Amniotic stem cell (primary cell): ENCODE measurements at places on chromosomes 11 and 22.

- DNase-seq: no peak
These were observed 569 bp upstream of the YPEL1 start for GRCh38 chr22:21736084-21736642.

GRCh38 chr11:88849368-88849767 is 216.4 kb downstream of the GRM5 start:
- DNase-seq: peak; percentile 2

DNA sequence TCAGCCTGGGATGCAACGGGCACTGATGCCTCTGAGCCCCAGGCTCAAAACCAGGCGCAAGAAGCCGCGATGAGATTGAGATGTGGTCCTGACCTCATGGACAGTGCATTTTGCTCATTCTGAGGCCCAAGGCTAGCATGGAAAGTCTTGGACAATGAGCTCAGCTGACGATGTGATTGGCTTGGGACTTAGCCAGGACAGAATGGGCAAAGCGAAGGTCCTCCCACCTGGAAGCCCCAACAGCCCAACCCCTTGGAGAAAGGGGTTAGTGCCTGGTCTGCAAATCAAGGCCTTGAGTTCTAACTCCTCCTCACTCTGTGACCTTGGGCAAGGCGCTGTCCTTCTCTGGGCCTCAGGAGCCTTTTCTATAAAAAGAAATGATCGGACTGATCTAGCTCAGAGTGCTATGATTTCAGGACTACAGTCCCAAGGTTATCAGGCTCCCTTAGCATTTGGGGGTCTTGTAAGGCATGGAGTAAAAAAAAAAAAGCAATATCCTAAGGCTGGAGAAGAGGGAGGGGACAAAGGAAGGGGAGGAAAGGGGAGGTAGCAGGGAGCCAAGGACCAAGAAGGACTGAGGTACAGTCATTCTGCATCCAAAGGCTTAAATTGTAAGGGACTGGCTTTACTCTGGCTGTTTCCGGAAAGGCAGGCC is 2.7 kb downstream of the SLC43A3 start:
- DNase-seq: no peak

- DNase-seq: peak; percentile 59
These were observed 92.3 kb upstream of the TEAD1 start for GRCh38 chr11:12581923-12582322.

DNA sequence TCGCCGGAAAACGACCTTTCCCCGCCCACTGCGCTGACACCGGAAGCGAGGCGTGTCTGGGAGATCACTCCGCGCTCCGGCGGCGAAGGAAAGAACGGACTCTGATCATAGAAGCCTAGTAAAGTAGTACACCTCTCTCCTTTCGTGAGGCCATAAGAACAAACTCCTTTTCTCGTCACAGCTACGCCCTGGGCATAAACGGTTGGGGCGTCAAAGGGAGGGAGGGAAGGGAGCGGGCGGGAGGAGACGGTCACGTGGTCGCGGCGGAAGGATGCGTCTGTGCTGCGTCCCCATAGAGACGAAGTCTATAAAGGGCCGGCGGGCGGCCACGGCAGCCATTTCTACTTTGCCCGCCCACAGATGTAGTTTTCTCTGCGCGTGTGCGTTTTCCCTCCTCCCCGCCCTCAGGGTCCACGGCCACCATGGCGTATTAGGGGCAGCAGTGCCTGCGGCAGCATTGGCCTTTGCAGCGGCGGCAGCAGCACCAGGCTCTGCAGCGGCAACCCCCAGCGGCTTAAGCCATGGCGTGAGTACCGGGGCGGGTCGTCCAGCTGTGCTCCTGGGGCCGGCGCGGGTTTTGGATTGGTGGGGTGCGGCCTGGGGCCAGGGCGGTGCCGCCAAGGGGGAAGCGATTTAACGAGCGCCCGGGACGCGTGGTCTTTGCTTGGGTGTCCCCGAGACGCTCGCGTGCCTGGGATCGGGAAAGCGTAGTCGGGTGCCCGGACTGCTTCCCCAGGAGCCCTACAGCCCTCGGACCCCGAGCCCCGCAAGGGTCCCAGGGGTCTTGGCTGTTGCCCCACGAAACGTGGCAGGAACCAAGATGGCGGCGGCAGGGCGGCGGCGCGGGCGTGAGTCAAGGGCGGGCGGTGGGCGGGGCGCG is at the start of gene ATF4:
Gene ATF4, plus strand, starts transcription at position 337 of the 880 bp plus-strand sequence. CDS start 884 bp downstream, outside the sequence.
- peak; percentile 86 for DNase-seq

DNA sequence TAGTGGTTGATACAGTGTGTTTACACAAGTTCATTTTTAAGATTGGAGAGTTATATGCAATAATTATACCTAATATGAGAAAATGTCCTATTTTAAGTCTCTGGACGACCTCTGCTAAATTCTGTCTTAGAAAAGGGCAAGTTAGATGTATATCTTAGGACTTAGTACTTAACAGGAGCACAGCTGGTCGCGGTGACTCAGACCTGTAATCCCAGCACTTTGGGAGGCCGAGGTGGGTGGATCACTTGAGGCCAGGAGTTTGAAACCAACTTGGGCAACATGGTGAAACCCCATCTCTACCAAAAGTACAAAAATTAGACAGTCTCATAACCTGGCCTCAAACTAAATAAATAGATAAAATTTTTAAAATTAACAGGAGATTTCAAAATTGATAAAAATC is 27.2 kb downstream of the BSX start:
- DNase-seq: no peak

DNA sequence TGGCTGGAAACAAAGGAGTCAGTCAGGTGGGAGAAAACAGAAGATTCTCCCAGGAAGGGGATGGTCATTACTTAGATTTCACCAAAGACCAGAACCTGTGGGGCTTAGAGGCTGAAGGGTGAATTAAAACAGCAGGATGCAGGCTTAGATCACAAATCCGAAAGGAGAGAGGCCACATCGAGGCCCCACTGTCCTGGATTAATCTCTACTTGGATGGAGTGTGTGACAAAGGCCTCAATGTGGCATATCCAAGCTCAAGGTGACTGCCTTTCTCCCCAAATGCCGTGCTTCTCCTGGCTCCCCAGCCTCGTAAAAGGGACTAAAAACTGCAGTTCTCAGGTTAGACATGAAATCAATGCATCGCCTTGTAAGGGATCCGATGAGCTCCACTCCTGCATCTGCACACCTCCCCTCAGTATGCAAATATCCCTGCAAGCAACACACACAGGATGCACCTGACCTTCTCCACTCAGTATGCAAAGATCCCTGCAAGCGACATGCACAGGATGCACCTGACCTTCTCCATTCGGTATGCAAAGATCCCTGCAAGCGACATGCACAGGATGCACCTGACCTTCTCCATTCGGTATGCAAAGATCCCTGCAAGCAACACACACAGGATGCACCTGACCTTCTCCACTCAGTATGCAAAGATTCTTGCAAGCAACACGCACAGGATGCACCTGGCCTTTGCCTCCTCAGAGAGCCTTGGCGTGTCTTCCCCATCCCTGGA is 447.4 kb downstream of the BRD1 start:
- no peak for DNase-seq

- no peak for DNase-seq
These were observed 50.5 kb upstream of the TSKU start for GRCh38 chr11:76732643-76733042.

- DNase-seq: no peak
These were observed 10.2 kb upstream of the ALG8 start for GRCh38 chr11:78149646-78150045.

DNA sequence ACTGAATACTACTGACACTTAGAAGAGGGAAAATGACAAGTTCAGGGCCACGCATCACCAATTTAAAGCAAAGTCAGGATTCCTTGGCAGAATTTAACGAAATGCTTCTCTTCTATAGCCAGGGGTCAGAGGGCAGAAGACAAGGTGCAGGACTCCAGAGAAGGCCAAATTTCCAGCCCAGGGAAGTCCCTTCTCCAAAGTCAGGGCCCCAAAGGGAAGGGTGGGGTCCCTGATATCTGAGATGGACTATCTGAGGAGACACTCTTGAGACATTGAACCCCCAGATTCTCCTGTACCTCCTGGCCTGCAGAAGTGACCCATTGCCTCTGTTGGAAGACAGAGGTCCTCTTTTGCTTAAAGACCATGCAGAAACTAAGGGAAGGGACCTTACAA is 91.2 kb downstream of the RPS6KA4 start:
- no peak for DNase-seq

- DNase-seq: no peak
These were observed 31.1 kb upstream of the RDX start for GRCh38 chr11:110327508-110327907.

GRCh38 chr11:69841859-69842698 is 22.9 kb upstream of the FGF3 start:
- DNase-seq: no peak

DNA sequence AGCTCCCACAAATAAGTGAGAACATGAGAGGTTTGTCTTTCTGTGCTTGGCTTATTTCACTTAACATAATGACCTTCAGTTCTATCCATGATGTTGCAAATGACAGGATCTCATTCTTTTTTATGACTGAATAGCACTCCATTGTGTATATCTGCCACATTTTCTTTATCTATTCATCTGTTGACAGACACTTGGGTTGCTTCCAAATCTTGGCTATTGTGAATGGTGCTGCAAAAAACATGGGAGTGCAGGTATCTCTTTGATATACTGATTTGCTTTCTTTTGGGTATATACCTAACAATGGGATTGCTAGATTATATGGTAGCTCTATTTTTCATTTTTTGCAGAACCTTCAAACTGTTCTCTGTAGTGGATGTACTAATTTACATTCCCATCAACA is 13.3 kb downstream of the GVQW3 start:
- DNase-seq: no peak

GRCh38 chr11:66240781-66241136 is 27.7 kb upstream of the RAB1B start:
- DNase-seq: no peak

DNA sequence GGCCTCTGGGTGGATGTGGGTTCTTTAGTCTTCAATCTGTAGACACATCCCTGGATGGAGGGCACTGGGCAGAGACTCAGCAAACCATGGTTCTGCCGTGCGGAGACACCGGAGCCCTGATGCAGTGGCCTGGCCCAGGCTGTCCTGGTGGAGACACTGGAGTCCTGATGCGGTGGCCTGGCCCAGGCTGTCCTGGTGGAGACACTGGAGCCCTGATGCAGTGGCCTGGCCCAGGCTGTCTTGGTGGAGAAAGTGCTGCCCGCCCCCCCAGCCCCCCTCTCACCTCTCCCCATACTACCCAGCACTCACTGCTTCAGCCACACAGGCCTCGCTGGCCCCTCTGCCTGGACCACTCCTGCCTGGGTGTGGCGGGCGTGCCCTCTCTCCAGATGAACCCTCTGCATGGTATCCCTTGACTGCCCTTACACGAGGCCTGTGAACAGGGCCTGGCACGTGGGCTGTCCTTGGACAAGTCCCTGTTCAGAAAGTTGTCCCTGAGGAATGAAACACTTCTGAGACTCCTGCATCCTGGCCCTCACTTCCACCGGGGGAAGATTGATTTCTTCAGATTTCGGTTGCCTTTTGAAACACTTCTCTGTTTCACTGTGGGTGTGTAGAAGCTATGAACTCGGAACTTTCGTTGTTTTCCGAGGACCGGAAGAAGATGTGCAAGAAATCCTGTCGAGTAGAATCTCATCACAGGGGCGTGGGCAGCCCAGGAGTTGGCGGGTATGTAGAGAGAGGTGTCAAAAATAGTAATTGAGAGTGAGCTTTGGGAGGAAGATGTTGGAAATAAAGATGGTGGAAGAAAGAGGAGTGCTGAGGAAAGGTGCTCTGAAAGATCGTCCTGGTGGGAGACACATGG is 26.2 kb downstream of the IGHMBP2 start:
- DNase-seq: no peak

DNA sequence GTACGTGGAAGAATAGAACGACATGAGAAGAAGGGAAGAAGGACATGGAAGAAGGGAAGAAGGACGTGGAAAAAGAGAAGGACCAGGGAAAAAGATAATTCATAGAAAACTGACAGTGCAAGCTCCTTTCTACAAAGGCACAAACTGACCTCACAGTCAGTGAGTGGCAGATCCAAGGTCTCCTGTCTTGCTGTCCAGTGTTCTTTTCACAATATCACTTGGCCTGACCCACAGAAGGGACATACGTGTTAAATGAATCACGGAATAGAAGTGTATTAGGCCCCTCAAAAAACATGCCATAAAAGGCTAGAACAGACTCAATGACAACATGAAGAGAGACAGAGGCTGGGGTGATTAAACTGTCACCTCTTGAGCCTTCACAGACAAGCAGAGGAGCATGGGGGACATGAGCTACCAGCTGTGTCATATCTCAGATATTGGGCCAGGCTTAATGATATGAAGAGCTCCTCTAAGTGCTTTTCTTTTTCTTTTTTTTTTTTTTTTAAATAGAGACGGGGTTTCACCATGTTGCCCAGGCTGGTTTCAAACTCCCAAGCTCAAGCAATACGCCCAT is 4.6 kb downstream of the ASCC2 start:
- no peak for DNase-seq

DNA sequence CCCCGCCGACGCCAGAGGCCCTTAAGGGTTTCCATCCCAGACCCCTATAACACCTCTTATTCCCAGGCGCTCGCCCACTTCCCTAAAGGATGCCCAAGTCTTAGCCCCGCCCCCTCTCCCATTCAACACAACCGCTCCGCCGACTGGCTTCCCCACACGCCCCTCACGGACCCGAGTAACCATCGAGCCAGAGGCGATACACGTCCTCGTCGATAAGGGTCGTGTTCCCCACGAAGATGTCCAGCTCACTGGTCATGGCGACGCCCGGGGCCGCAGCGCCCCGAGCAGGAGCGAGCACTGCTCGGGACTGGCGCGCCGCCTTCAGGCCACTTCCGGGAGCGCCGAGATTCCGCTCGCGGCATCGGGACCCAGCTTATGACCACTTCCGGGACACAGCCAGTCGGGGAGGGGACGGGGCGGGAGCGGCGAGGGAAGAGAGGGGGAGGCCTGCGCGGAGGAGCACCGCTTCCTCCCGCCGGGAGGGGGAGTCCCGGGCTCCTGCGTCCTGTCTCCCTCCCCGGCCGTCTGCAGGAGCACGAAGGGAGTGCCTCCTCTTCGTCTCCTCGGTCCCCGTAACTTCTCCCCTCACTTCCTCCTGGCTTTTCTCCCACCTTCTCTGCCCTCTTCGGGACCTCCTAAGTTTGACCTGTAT is at the start of gene FIBP:
Gene FIBP, minus strand, starts transcription at position 309 of the 652 bp plus-strand sequence. Its CDS starts 53 bp downstream, at position 256.
- peak; percentile 93 for DNase-seq

GRCh38 chr11:118851970-118852369 is 31.7 kb upstream of the CXCR5 start:
- no peak for DNase-seq

DNA sequence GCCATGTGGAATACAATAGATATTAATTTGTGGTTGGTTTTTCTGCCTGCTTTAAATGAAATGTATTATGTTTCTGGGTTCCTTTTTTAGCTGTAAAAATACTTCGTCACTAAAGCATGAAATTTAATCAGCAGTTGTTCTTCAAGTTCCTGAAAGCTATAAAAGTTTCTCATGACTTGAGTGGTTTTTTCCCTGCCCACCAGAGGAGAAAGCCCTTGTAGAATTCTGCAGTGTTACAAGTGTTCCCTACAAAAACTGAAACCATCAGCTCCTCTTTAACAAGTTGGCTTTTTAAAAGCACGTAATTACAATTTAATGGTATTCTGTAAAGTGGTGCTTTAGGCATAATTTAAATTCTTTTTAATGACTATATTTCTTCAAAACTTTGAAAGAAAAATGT is 56.2 kb downstream of the PANX1 start:
- DNase-seq: no peak
